ENCODE measurements at places on chromosomes 11 and 22.

GRCh38 chr11:2315395-2316168 lies 13.8 kb downstream of the TSPAN32 start:
- DNase-seq, result no peak

- no peak for DNase-seq
These were observed 435.0 kb upstream of the CADM1 start for GRCh38 chr11:115939104-115939730.

DNA sequence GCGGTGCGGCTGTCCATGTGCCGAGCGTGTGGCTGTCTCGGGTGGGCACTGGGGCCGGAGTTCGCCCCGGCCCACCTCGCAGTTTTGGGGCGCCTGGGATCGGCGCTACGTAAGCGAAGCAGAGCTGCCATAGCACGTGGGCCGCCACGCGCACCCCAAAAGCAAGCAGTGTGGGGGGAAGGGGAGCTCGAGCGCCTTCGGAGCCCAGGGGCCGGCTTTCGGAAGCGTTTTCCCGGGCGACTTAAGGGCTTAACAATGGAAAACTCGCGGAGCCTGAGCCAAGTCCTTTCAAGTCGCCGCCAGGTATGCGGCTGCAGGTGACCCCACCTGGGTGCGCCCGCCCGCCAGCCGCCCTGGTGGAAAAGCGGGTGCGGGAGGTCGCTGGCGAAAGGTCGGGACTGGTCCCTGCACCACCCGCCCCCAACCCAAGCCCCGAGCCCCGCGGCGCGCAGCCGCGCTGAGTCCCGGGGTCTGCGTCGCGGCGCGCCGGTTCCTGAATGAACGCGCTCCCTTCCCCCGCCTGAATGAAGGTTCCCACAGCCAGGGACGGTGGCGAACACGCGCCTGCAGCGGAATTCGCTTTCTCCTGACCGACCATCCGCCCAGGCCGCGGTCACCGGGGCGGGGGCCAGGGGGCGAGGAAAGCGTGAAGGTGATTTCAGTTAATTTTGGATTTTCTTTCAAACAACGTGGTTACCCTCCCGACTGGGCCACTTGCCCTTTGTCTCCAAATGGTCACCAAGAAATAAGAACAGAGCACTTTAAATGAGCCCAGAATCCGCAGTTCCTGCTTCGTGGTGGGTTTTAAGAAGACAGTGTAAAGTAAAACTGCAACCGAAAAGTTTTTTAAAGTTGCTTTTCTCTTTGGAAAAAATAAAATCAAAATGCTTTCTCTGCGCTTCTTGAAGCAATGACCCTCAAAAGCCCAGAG lies 2.8 kb upstream of the CCND1 start:
- no peak for DNase-seq

DNA sequence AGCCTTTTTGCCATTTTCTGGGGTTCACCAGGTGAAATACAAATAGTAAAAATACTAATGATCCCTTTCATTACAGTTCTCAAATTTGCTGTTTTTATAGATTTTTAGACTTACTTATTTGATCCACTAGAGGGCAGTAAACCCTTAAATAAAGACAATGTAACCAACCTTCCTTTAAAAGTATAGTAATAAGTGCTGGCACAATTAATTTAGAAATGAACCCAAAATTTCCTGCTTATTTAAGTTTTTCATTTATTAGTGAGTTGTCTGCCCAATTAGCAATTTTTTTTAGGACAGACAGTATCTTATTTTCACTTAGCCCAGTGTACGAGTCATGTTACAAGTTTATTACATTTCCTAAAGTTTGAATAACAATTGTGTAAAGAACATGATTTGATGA lies 4.7 kb downstream of the DDIAS start:
- DNase-seq, result no peak

- no peak for DNase-seq
These were observed 4.4 kb upstream of the RFPL3 start for GRCh38 chr22:32353292-32353691.

DNA sequence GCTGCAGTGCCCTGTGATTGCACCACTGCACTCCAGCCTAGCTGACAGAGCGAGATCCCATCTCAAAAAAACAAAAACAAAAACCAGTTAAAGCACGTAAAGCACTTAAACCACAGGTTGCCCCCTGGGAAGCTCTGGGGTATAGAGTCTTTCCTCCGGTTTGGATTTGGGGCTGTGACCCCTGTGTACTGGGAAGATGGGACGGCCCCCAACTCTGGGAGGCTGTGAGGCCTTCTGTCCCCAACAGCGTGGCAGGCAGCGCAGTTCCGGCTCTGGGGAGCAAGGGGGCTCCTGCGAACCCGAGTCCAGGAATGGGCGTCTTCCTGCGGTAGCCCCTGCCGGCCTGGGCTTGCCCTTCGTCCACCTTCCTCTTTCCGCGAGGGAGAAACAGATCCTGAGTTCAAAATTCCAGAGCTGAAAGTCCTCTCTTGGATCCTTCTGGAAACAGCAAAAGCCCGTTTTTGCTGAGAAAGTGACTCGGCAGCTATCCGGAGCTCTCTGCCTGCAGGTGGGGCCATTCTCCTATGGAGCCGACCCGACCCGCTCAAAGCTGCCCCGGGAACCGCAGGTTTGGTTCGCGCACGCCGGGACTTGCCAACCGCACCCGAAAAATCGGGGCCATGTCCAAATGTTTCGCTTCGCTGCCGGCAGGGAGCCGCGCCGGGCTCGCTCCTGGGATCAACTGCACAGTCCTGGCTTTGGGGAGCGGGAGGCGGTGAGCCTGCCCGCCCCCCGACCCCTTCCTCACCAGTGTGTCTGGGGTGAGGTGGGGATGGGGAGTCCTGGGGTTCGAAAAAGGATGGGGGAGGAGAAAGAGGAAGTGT lies 36.3 kb upstream of the POLA2 start:
- peak; percentile 47 for DNase-seq

- no peak for DNase-seq
These were observed 1514.8 kb downstream of the TBC1D22A start for GRCh38 chr22:48276994-48277867.

DNA sequence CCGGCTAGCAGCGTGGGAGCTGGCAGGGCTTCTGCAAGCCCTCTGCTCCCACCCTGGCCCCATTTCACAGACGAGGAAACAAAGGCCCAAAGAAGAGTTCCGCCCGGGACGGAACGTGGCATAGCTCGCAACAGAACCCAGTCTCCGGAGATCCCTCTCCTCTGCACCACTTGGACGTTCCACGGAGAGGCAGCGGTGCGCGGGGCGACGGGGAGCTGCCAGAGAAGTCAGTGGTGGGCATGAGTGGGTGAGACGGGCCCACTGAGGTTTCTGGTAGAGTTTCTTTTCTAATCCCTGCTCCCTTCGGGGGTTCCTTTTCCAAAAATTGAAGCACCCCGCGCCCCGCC lies 554 bp upstream of the NECTIN1 start:
- no peak for DNase-seq

DNA sequence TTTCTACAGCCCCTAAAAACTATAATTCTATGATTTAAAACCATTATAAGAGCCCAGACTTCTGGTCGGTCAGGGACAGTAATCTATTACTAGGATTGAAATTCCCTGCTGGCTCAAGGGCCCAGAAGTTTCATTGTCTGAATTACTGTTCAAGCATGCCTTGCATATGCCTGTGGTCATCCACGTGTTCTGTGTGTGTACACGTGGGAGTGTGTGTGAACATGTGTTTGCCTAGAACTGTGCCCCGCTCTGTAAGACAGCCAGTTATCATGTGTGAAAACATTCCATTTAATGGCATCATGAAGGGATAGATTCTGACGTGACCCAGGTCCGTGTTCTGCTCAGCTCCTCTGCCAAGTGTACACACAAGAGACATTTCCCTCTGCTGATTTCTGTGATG lies 189.3 kb upstream of the NECTIN1 start:
- DNase-seq, result no peak

GRCh38 chr11:31813391-31814175 lies 2.5 kb upstream of the PAX6 start:
- DNase-seq, result no peak

DNA sequence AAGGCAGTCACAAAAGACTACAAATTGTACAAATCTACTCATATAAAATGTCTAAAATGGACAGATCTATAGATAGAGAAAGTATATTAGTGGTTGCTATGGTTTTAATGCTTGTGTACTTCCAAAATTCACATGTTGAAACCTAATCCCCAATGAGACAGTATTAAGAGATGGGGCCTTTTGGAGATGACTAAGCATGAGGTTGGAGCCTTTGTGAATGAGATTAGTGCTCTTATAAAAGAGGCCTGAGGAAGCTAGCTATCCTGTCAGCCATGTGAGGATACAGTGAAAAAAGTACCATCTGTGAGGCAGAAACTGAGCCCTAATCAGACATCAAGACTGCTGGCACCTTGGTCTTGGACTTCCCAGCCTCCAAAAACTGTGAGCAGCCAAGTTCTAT lies 82.6 kb downstream of the CYP2R1 start:
- no peak for DNase-seq

GRCh38 chr11:124740277-124740882 lies 638 bp downstream of the NRGN start:
- peak; percentile 34 for DNase-seq

- DNase-seq, result no peak
These were observed at the start of gene ACR for GRCh38 chr22:50737728-50738648. ACR (plus strand) TSS chr22:50738204; CDS start chr22:50738236, 32 bp downstream.

DNA sequence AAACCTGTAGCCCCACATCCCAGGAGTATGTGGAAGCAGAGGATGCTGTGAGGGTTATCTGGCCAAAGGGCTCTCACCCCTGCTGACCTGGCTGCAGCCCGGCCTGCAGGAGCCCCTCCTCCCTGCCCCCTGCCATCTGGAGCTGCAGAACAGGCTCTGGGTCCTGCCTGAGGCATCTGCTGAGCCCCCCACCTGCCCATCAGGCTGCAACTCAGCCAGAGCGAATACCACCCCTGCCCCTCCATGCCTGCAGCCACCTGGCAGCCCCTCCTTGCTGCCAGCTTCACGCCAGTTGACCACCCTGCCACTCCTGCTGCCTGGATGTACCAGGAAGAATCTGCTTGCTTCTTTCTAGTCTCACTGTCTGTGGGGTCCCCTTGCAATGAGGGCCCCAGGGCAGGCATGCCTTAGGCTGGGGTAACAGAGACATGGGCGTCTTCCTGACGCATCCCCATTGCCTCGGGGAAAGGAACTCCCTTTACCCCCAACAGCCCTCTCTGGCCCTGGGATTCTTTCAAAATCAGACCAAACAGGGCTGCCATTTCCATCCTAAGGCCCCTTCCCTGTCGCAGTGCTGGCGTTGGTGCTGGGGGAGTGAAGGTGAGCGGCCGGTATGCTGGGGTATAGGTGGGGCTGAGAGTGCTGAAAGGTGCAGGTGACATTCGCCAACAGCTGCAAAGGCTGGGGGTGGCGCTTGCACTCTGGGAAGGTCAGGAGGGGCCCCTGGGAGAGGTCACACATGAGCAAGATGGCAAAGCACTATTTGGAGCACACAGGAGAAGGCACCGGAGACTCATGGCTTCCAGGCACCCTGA lies 1334.6 kb downstream of the TBC1D22A start:
- no peak for DNase-seq

- no peak for DNase-seq
These were observed 335 bp downstream of the ZNF408 start for GRCh38 chr11:46701078-46701654.

GRCh38 chr22:45580726-45581381 lies 78.2 kb downstream of the FBLN1 start:
- DNase-seq, result no peak

Data from memory B cell (primary cell).